ENCODE measurements at places on chromosomes 5 and 9.
A peak's percentile ranks its signal among the peaks of the same experiment; 100 is the strongest.

- no peak for DNase-seq
Observed at GRCh38 chr5:159157552-159157951, 51.8 kb downstream of the RNF145 start.

DNA sequence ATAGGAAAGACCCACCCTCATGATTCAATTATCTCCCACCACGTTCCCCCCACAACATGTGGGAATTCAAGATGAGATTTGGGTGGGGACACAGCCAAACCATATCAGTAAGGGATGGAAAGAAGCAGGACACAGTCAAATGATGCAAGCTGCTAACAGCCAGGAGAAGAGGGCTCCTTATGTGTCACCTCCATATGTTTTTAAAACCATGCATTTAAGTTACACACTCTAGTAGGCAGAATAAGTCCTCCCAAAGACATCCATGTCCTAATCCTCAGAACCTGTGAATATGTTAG lies 4.2 kb upstream of the TTC23L start:
- no peak for DNase-seq

DNA sequence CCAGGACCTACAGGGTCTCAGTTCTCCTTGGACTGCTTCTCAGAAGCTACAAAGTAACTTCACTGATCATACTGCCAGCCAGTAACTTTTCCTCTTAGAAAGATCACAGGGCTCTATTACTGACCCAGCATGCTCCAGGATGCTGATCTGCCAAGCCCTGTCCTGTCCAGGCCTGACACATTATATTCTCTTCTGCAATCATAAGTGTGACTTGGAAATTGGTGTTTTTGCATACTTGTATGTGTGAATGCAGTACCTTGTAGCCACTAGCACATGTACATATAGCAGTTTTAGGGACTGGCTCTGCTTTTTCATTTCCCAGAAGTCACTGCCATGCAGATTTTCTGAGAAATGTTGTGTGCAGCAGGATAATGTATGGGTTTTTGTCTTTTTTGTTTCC lies 40.1 kb upstream of the CCNH start:
- DNase-seq: no peak

GRCh38 chr5:14353726-14354474 lies 210.8 kb downstream of the TRIO start:
- no peak for DNase-seq

DNA sequence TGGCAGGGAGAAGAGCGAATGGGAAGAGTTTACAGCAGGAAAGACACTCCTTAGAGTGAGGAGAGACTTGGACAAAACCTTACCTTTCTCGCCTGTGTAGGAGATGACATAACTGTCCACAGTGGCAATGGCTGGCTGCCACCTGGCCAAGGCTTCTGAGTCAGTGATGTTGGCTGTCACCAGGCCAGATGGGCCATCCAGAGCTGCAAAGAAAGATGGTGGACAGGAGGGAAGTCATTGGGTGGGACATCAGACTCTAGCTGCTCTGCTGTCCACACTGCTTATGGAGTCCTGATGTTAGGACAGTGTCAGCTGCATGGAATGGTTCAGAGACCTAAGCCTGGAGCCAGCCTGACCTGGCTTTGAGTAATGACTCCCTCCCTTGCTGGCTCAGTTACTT lies 79.8 kb downstream of the TNC start:
- DNase-seq: no peak

DNA sequence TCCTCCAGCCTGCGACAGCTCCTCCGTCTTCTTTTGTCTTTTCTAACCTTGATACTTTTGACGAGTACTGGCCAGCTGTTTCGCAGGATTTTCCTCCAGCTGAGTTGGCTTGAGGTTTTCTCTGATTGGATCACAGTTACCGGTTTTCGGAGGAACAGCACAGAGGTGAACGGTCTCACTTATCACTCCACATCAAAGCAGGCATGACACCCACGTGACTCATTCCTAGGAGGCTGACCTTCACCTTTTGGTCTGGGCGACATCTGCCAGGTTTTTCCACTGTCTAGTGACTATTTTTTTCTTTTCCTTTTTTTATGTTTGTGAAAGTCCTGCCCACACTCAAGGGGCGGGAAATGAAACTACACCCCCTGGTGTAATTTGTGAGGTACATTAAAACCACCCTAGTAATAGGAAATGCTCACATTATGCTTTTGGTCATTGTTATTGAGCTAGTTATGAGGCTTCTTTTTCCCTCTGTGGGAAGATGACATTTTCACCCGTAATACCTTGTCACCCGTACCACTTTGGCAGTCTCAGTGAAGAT lies 319.2 kb downstream of the GADD45G start:
- DNase-seq: peak; percentile 77

GRCh38 chr9:135343837-135344522 lies 135.6 kb upstream of the PPP1R26 start:
- peak; percentile 38 for DNase-seq

DNA sequence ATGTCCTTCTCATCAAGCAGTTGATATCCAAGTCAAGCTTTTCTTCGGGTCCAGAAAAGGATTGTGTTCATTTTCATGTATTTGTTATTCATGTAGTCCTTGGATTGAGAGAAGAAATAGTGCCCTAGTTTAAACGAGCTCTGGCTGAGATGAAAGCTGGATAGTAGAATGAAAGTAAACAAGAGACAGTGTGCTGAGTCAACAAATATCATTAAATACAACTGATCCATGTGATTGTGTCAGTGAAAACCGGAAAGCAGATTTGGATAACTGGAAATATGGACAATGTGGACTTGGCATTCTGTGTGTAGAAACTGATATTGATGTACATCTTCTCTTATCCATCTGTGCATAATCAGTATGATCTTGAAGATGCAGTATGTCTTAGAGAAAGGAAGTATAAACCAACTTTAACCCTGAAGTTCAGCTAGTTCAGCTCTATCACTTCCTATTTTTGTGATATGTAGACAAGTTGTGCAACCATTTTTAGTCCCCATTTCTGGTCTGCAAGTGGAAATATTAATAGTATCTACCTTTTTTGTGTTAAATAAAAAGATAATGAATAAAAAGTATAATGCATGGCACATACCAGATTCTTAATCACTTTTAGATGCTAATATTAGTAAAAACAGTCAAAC lies 4.4 kb downstream of the MUSK start:
- DNase-seq: no peak

DNA sequence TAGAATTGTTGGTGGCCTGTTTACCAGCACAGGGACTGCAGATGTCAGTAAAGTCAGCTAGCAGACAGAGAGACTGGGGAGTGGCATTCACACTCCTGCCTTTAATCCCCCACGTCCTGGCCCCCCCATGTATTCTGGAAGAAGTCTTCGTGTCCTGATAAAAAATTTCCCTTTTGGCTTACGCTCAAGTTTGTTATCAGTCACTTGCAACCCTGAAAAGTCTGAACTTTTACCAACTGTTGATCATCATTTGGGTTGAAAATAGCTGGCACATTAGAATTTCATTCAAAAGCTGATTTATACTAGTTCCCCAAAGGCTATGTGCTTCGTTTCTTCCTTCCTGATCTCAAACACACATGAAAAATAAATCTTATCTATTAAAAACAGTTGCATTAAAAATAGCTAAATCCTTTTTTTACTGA lies 5.8 kb upstream of the CRHBP start:
- DNase-seq: no peak

- DNase-seq: no peak
Observed at GRCh38 chr5:127988146-127988760, 95.3 kb upstream of the SLC12A2 start.

DNA sequence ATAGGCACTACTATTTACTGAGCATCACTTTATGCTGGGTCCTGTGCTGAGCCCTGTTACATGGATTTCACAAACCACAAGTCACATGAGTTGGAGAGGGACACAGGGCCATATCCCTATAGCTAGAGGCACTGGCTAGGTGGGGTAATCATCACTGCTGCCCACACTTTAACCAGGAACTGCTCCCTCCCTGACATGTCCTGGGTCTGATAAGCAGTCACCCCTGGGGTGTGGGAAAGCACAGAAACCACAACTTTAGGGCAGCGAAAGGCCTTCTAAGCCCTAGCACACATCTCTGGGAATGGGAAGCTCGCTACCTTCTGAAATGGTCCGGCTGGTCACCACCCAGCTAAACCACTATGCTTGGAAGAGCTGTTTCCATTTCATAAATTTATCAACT lies 15.0 kb downstream of the TBC1D2 start:
- DNase-seq: no peak

GRCh38 chr5:142911170-142911569 lies 141.0 kb downstream of the ARHGAP26 start:
- no peak for DNase-seq

- DNase-seq: peak; percentile 19
Observed at GRCh38 chr9:72871685-72872084, 81.2 kb downstream of the ALDH1A1 start.
